NCI-H2107 (cell line): ENCODE measurements at places on chromosomes 11 and 22.

DNA sequence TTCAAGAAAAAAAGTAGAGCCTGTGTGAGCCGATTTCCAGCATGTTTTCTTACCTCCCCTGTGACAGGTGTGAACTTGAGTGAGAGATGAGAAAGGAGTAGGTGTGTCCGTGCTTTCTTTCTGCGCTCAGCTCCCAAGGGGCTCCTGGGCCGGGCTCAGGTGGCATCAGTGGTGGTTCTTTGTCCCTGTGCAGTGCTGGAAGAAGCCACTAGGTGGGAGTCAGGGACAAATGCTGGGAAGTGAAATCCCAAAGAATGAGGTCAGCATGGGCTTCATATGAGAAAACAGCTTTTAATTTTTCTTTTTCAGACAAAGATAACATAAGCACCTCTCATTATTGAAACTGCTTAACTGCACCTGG is 57.8 kb downstream of the PPFIBP2 start:
- peak; percentile 67 for DNase-seq

- DNase-seq, result peak; percentile 17
These were observed 90.3 kb upstream of the PITPNB start for GRCh38 chr22:28009272-28009827.

- no peak for DNase-seq
These were observed 5.0 kb upstream of the ANO1 start for GRCh38 chr11:70072861-70073755.

GRCh38 chr22:45994491-45995404 is 17.8 kb upstream of the WNT7B start:
- peak; percentile 55 for DNase-seq

DNA sequence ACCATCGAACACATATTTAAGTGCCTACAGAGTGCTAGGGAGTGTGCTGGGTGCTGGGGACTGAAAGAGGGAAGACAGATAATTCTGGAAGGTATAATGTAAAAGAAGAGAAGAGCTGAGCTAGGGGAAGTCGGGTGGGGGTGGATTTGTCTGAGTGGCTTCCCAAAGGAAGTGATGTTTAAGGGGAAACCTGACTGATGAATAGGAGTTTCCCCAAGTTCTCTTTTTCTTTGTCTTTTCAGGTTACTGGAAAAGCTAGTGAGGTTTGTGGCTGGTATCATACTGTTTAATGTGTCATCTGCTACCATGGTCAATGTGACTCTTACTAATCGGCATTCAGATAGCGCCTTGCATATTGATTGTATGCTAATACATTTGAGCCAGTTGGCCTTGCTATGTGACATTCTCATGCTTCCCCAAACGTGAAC is 151.6 kb upstream of the MTMR2 start:
- no peak for DNase-seq

DNA sequence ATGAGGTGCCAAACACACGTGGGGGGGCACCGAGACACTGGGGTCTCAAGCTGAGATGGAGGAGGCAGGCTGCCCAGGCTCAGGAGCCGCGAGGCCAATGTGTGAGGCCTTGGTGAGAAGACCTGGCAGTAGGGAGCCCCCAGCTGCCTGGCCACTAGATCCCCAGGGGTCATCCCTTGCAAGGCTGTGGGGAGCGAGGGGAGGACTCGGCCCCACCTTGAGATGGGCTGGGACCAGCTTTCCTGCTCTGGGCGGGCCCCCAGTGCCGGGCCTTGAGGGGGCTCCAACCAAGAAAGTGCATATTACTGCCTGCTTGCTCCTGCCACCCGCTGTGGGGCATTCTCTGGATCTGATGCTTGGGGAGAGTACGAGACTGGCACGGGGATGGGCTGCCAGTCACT is 107.0 kb downstream of the CTTN start:
- no peak for DNase-seq

DNA sequence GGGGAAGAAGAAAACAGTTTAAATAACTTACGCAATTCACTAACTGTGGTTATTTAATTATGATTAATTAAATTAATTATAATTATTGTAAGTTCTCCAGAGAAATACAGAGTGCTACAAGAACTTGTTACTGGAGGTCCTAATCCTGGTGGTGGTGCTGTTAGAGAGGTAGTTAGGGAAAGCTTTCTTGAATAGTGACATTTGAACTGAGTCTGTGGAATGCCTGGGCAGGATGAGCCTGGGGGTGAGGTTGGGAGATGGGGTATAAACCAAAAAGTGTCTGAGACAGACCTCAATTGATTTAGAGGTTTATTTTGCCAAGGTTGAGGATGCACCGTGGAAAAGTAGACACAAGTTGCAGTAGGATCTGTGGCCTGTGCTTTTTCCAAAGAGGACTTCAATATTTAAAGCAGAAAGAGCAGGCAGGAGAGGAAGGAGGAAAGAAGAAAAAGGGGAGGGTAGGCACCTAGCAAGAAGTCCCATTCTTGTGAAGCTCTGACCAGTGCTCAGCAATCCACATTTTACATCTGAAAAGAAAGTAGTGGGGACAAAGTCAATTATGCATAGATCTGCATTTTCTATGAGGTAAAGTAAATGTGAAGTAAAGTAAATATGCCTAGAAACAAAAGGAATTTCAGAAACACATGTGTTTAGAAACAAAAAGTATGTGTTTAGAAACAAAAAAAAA is 4.4 kb upstream of the ZNF202 start:
- no peak for DNase-seq

DNA sequence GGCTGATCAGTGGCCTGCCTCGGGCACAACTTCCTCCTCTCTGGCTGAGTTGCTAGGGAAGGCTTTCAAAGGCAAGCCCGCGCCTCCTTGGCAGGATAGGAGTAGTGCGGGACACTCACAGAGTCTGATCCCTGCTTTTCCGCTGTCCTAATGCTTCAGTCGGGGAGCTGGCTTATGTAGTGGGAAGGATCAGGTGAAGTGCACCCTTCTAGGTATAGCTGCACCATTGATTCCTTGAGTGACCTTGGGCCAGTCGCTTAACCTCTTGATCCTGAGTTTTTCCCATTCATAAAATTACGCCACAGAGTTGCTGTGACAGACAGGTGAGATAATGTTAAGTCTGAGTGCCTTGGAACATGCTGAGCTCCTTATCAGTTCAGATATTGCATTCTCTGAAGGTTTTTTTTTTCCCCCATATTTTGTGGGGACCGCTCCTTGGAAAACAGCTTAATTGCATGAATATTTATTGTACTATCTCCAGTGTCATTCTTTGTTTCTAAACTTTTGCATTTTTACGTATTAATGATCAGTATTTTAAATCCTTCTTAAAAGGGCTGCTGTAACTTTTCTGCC is 961 bp downstream of the IPO7 start:
- DNase-seq, result no peak

- DNase-seq, result no peak
These were observed 10.8 kb downstream of the OR51B6 start for GRCh38 chr11:5362017-5362625.

DNA sequence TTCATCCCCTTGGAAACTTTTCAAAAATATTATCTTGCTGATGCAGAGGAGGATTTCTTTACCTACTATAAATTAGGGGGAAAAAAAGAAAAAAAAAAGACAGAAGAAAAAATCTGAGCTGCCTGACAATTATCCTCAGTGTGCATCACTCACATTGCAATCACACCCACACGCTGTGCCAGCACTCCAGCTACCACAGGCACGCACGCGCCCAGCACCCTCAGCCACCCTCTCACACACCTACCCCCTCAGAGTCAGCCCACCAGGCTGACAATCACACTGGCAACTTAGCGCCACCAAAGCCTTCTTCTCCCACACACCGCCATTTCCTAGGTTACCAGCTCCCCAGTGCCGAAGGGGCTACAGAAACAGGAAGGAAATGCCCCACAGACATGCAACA is 236.1 kb downstream of the KCNA4 start:
- DNase-seq, result no peak

GRCh38 chr22:30943368-30943767 is 25.2 kb downstream of the MORC2 start:
- DNase-seq, result no peak

DNA sequence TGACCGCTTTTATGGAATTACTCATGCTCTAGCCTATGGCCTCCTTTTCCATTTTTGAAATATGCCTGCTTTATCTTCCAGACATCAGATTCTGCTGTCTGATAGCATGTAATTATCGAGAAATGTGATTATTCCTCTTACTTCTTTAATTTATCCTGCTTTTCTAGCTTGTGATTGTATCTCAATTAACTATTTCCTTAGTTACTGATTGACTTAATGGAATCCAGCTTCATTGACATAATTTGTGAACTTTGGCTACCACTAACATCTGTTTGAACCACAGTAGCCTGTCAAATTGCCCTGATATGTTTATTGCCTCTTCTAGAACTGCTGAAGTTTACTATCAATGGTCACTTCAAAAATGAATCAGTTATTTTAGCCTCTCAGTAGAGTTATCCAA is 25.5 kb upstream of the PDE3B start:
- no peak for DNase-seq

- no peak for DNase-seq
These were observed 532.1 kb downstream of the BUD13 start for GRCh38 chr11:116240710-116241109.

GRCh38 chr11:35905646-35906276 is 38.1 kb upstream of the LDLRAD3 start:
- DNase-seq, result no peak

DNA sequence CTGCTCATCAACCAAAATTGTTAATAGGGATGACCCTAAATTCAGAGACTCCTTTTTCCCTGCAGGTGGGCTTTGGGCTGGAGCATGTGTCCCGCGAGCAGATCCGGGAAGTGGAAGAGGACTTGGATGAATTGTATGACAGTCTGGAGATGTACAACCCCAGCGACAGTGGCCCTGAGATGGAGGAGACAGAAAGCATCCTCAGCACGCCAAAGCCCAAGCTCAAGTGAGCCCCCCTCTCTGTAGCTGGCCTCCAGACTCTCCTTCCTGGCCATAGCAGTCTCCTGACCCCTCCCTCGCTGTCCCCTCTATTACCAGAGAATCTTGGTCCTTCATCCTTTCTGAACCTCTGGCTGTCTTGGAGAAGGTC is 47.9 kb upstream of the RAB1B start:
- DNase-seq, result no peak

GRCh38 chr22:17097062-17097461 is 12.3 kb downstream of the IL17RA start:
- DNase-seq, result no peak

GRCh38 chr11:27012234-27012921 is 18.5 kb downstream of the FIBIN start:
- DNase-seq, result no peak

- DNase-seq, result no peak
These were observed 224.0 kb upstream of the NARS2 start for GRCh38 chr11:78798663-78799062.

DNA sequence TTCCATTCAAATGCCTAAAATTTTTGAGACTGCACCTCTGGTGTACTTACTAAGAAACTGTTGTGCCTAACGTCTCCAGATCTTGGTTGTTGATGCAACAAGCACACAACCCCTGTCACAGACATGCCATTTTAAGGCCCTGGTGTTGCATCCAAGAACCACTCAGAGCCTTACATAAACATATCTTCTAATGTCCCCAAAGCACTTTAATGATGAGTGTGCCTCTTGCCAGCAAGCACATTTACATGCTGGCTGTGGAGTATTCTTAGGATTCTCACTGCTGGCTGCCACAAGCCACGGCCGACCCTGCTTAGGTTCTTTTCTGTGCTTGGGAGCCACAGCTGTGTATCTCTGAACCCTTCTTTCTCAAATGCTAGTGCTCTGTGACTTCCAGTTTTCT is 201.4 kb downstream of the ADAMTS15 start:
- no peak for DNase-seq

DNA sequence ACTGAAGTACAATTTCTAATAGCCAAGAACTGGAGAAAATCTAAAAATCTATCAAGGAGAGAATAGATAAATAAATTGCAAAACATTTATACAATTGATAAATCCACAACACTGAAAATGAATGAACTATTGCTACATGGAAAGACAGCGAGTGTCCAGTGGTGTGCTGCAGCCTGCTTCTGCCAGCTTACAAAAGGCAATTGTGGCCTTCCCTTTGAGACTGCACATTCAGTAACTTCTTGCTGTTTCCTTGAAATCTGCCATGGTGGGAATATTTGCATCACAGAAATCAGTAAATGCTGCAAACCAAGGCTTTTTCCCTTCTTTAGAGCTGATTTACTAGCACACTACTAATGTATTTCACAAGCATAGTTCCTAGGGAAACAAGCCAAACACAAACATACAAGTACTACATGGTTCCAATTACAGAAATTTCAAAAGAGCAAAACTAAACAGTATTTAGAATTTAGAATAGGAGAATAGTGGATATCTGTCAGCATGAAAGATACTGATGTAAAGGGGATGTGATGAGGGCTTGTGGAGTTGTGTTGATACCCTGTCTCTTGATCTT is 76.9 kb upstream of the TRIM77 start:
- DNase-seq, result no peak

- DNase-seq, result no peak
These were observed 668 bp downstream of the MADD start for GRCh38 chr11:47270331-47271271.

GRCh38 chr11:109704432-109704831 is 282.4 kb downstream of the C11orf87 start:
- DNase-seq, result no peak

GRCh38 chr22:44229331-44229730 is 48.6 kb downstream of the PARVG start:
- DNase-seq, result no peak

GRCh38 chr22:29344137-29344536 is 28.6 kb upstream of the RASL10A start:
- peak; percentile 56 for DNase-seq

DNA sequence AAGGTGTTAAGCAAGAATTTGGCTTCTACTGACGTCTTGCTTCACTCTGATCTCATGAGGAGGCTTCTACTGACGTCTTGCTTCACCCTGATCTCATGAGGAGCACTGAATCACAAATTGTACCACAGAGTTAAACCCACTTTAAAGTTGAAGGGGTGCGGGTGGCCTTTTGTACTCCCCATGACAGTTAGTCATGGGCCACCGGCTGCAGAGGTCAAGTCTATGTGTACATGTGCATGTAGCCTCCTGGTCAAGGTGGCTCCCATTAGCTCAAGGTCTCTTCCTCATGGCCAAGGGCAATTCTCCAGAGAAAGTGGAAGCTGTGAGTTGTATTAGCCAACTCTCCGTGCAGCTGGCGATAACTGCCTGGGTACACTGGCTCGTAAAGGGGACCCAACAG is 23.1 kb upstream of the FZD4 start:
- no peak for DNase-seq

DNA sequence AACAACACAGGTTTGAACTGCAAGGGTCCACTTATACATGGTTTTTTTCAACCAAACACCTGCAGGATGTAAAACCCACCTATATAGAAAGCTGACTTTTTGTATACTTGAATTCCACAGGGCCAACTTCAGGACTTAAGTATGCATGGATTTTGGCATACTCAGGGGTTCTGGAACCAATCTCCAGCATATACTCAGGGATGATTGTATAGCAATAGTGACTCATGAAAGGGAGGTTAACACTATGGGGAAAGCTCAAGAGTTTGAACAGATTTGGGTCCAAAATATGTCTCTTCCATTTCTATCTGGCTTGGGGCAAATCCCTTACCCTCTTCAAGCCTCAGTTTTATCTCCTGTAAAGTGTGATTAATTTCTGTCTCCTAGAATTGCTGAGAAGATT is 94.9 kb downstream of the MICAL2 start:
- no peak for DNase-seq

- no peak for DNase-seq
These were observed 47.8 kb downstream of the FANCF start for GRCh38 chr11:22577854-22578253.
